Upper lobe of right lung (tissue), 1 donor: ENCODE measurements at places on chromosomes 7 and 10. TPM values are rescaled to one million over a fixed set of nuclear protein-coding genes. Genes with fewer than 3 reads are reported as not detected.
A peak's percentile ranks its signal among the peaks of the same experiment; 100 is the strongest.

DNA sequence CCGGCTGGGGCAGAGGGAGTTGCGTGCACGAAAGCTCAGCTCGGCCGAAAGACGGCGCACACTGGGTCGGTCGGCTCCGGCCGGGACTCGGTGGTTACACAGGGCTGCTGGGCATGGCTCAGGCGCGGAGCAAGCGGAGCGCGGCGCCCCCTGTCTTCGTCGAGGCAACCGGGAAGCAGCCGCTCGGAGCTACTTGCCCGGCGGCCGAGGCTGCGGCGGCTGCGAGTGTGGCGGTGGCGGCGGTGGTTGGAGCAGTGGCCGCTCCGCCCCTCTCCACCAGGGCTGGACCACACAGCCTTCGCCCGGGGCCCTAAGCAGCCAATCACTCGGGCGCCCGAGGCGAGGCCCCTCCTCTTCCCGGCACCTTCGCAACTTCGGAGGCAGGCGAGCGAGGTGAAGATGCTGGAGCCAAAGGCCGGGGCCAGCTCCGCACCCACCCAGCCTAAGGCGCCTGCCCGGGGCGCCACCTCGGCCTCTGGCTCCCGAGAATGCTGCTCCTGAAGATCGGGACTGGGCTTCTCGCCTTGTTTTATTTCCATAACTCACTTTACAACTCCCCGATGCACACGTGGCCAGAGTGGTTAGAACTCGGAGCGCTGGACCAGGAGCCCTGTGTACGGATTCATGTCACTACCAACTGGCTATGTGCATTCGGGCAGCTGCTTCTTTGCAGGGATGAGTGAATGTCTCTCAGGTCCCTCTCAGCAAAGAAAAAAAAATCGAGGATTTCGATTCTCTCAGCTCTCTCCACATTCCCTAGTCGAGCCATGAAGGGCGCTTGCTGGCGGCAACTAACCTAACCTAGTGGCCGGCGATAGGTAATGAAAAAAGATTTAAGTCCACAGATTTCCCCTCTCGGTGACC, at the start of gene TLL2:
Gene TLL2 (minus strand): TSS at position 229 of the 864 bp plus-strand sequence. CDS start 241 bp downstream, outside the sequence.
- H3K36me3 ChIP-seq = no peaks in the 10 kb centered on the region
- peak; percentile 86 for DNase-seq
- H3K27me3 ChIP-seq = peaks cover 23% of the 10 kb centered on the region
- peak within 1 kb of the TSS; percentile 48 for H3K4me3 ChIP-seq
- no peak within 1 kb of the TSS for H3K27ac ChIP-seq
- H3K4me1 ChIP-seq = peaks cover 23% of the 10 kb centered on the region

HSPA12A gene
- total RNA-seq = 7.4 TPM

HELLS gene
- 3.3 TPM for total RNA-seq

ABCB8 gene
- 40.6 TPM for total RNA-seq

DNA sequence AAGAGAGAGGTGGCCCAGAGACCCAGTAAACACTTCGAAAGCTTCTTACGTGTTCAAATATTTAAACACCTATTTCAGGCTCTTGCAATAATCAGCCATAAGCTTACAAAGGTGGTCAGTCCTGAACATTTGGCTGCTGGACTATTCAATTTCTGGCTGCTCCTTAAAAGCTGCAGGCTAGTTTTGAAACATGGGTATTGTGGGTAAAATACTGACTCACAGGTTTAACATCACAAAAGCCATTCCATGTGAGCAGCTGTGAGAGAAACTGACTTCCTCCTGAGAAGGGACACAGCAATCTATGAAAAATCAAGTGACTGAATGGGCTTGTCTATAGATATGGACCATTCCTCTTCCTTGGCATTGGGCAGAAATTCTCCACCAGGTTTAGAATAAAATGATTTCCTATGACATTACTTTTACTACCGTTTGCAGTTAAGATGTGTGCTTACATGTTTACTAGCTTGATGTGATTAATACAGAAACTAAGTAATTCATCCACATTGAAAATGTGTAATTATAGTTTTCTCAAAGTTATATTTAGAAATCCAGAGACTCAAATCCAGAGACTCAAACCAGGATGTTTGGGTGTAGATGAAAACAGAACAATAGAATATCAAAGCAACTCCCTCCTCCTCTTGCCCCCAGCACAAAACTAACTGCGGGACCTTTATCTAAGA, 252.3 kb downstream of the GATA3 start:
- DNase-seq = no peak
- no peaks in the 10 kb centered on the region for H3K27me3 ChIP-seq
- no peak overlapping the region for H3K4me3 ChIP-seq
- H3K4me1 ChIP-seq = no peaks in the 10 kb centered on the region
- no peak overlapping the region for H3K27ac ChIP-seq

GRCh38 chr7:149715476-149715875, 57.9 kb downstream of the ZNF467 start:
- no peaks in the 10 kb centered on the region for H3K36me3 ChIP-seq
- H3K27ac ChIP-seq = peak overlapping the region; percentile 66
- H3K4me1 ChIP-seq = peaks cover 7% of the 10 kb centered on the region

GRCh38 chr10:36280890-36281499, 638.9 kb upstream of the FZD8 start:
- DNase-seq = no peak
- H3K4me3 ChIP-seq = no peak overlapping the region
- no peaks in the 10 kb centered on the region for H3K27me3 ChIP-seq
- no peak overlapping the region for H3K27ac ChIP-seq
- H3K36me3 ChIP-seq = no peaks in the 10 kb centered on the region

GRCh38 chr10:128420623-128421022, 294.4 kb upstream of the MKI67 start:
- DNase-seq = no peak
- H3K36me3 ChIP-seq = no peaks in the 10 kb centered on the region
- H3K4me3 ChIP-seq = no peak overlapping the region
- H3K27me3 ChIP-seq = no peaks in the 10 kb centered on the region
- H3K4me1 ChIP-seq = no peaks in the 10 kb centered on the region
- no peak overlapping the region for H3K27ac ChIP-seq

GRCh38 chr10:65708057-65708456, 1217.8 kb upstream of the LRRTM3 start:
- H3K27me3 ChIP-seq = no peaks in the 10 kb centered on the region
- no peaks in the 10 kb centered on the region for H3K4me1 ChIP-seq
- H3K27ac ChIP-seq = no peak overlapping the region
- DNase-seq = no peak
- no peak overlapping the region for H3K4me3 ChIP-seq

DNA sequence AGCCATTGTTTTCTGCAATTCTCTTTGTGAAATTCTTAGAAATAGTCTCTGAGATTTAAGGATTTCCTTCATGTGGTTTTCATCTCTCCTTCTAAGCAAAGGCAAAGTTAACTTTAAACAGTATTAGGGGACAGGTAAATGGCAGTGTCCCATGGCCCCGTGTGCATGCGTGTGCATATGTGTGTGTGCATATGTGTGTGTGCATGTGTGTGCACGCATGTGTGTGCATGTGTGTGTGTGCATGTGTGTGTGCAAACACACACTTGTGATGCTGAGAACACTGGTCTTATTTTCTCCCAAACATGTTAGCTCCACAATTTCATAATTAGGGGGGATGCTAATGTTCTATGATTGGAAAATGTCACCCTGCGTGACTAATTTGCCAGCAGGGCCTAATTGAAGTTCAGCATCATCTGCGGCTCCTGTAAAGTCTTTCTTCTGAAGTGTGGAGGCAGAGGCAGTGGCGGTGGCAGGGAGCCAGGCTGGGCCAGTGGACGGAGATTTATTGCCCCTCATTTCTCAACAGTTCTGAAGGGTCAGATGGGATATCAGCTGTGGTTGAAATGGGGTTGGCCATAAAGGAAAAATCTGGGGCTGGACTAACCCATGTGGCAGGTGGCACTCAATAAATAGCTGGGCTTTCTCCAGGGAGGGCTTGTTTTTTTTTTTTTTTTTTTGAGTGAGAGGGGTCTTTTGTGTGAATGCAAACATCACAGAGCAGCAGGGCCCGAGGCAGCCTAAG, 289.3 kb upstream of the PODXL start:
- H3K4me1 ChIP-seq = no peaks in the 10 kb centered on the region
- H3K36me3 ChIP-seq = no peaks in the 10 kb centered on the region
- no peak overlapping the region for H3K27ac ChIP-seq
- no peak overlapping the region for H3K4me3 ChIP-seq

DNA sequence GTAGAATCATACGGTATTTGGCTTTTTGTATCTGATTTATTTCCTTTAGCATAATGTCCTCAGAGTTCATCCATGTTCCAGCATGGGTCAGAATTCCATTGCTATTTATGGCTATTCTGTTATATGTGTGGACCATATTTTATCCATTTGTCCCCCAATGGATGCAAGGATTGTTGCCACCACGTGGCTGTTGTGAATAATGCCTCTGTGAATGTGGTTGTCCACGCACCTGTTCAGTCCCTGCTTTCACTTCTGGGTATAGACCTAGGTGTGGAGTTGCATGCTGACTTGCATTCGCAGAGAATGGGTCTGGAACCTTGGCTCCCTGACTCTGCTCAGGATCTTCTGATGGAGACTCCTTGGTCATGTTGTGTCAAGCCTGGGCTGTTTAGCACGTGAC, 199.9 kb downstream of the CAMK1D start:
- H3K36me3 ChIP-seq = no peaks in the 10 kb centered on the region
- H3K4me1 ChIP-seq = no peaks in the 10 kb centered on the region
- H3K4me3 ChIP-seq = no peak overlapping the region
- no peaks in the 10 kb centered on the region for H3K27me3 ChIP-seq
- H3K27ac ChIP-seq = no peak overlapping the region

DNA sequence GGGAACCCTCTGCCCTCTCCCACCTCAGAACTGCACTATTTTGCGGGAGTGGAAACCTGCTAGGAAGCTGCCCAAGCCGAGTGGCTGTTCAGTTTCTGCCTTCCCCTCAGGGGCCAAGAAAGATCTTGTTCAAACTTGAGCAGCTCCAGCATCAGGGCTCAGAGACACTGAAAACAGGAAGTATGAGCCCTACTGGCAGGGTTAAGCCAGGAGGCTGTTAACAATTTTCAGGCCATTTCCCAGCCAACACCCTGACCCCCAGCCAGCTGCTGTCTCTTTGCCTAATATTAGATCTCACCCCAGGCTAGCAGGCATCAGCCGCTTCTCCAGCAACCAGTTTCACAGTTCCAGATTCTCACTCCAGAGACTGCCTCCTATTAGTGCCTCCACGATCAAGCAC, 9.2 kb downstream of the PLAU start:
- no peak for DNase-seq
- no peaks in the 10 kb centered on the region for H3K27me3 ChIP-seq
- peaks cover 4% of the 10 kb centered on the region for H3K4me1 ChIP-seq
- no peaks in the 10 kb centered on the region for H3K36me3 ChIP-seq
- H3K4me3 ChIP-seq = no peak overlapping the region

- no peaks in the 10 kb centered on the region for H3K4me1 ChIP-seq
- no peaks in the 10 kb centered on the region for H3K27me3 ChIP-seq
- no peak overlapping the region for H3K27ac ChIP-seq
- no peaks in the 10 kb centered on the region for H3K36me3 ChIP-seq
These were observed 3.7 kb downstream of the AGR2 start for GRCh38 chr7:16801111-16801542.

DNA sequence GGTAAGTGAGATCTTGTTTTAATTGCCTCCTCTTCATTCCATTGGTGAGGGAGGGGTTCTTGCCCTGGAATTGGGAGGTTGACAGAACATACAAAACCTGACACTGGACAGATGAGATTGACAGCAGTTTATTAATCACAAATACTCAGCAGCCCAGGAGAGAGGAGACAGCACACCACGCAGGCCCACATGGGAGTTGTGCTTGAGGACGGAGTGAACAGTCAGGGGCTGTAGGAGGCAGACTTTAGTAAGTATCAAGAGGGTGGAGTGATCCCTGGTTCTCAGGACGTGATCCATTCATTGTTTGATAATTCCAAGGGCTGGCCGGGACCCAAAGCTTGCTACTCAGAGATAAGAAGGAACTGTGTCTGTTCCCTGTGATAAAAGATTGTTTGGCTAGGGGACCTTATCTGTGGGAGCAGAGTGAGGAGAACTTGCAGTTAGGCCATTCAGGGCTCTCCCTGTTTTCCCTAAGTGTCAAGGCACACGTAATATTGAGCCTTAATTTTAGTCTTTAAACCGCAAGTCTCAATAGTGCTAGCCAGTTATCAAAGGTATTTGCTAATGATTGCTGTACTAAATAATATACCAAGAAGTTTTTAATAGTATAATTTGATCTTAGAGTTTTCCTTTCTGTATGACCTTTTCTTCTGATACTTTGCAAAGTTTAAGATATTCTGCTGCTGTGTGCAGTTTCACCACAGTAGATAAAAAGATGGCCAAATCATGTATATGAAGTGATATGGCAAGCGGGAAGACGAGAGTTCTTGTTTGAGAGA, 14.5 kb downstream of the CAPZA2 start:
- H3K27ac ChIP-seq = peak overlapping the region; percentile 2
- H3K4me1 ChIP-seq = peaks cover 44% of the 10 kb centered on the region

DNA sequence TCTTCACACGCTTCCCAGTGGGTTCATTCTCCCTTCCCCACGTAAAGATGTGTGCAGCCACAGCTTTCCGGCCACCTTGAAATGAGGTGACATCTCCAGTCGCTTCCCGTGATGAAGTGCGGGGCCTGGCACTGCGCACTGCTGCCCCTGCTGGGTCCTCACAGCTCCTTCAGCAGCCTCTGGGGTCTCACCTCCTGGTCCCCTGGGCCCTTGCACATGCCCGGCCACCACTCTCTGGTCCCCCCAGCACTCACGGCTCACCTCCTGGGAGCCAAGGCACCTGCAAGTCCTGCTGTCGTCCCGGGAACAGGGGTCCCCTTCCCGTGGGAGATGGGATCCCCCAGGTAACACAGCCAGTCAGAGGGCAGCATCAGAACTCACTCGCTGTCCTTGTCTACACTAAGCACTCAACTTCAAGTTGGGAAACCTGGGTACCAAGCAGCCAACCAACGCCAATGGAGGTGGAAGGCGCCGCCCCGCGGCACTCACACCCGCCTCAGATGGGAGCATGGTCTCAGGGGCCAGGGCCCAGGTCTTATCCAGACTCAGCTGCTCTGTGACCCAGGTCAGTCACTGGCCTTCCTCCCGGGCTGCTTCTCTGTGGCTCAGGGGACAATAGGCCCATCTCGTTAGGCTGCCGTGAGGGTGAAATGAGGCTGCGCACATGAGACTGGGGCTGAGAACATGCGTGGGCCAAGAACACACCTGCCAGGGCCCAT, 176.2 kb downstream of the PTPRN2 start:
- H3K4me1 ChIP-seq = no peaks in the 10 kb centered on the region
- no peak overlapping the region for H3K27ac ChIP-seq
- no peak overlapping the region for H3K4me3 ChIP-seq
- no peaks in the 10 kb centered on the region for H3K36me3 ChIP-seq

DNA sequence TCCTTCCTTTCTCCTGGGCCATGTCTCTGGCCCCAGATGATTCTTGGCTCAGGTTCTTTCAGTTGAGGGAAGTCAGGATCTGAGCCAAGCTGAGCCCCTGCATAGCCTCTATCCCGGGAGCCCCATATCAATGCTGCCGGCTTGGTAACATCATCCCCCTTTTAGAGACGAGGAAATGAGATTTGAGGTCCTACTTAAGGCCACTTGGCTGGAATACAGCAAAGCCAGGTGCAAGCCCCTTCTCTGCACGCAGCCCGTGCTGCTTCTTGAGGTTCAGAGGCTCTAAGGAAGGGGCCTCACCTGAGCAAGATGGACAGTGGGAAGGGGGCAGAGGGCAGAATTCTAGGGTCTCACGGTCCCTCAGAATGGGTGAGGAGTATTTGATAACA, 2.4 kb upstream of the IRF5 start:
- H3K4me1 ChIP-seq = peaks cover 3% of the 10 kb centered on the region
- no peak for DNase-seq
- no peaks in the 10 kb centered on the region for H3K36me3 ChIP-seq
- peaks cover 15% of the 10 kb centered on the region for H3K27me3 ChIP-seq
- H3K27ac ChIP-seq = peak overlapping the region; percentile 31
